HFF-Myc (cell line): ENCODE measurements at places on chromosomes 6 and 20.

DNA sequence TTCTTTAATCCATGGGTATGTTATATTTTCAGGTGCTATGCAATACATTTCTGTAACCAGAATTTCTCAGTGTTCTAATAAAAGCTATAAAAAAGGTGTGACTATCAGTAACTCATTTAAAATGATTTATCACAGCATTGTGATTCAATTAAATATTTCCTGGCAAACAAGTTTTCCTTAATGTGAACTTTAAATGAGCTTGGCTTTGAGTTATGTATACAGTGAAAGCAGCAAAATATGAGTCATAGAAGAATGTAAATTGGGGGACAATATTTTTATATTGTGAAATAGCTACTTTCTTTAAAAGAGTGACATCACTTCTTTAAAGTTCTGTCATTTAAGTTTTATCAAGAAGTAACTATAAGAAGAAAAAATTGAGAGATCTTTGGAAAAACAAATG is 484.9 kb upstream of the MAN1A1 start:
- DNase-seq, result no peak

GRCh38 chr6:39769012-39769411 is 23.2 kb upstream of the DAAM2 start:
- no peak for DNase-seq

DNA sequence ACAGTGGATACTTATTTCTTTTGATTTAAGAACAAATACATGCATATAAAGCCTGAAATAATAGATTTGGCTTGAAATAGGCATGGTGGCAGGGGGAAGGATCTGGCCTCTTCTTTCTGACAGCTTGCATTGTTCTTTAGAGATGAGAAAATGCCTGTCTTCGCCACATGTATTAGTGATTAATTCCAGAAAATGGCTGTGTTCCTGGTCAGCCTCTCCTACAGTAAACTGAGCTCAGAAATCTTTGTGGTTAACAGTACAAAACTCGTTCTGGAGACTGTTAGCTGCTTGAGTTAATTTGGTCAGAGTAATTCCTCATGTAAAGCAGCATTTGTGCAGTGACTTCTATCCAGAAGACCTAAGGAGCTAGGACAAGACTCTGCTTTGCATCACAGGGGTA is 151.5 kb downstream of the EYA4 start:
- no peak for DNase-seq

- DNase-seq, result no peak
These were observed 120.4 kb upstream of the RIPOR2 start for GRCh38 chr6:25056130-25056529.

DNA sequence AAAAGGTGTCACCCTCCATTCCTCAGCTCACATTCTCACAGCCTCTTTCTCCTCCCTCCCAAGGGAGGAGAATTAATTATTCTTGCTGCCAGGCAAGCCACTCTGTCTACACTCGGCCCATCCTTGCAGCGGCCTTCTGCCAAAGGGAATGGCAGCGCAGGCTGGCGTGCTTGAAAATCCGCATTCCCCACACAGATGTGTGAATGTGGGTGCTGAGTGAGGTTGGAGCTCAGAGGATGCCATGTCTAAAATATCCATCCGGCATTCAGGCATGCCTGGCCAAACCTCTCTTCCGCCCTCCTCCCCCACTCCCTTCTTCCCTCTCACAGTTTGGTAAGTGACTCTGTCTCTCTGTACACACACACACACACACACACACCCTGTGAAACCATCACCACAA is 27.7 kb downstream of the PNPLA1 start:
- DNase-seq, result no peak

GRCh38 chr20:58519940-58520712 is 4.9 kb upstream of the APCDD1L start:
- DNase-seq, result no peak

DNA sequence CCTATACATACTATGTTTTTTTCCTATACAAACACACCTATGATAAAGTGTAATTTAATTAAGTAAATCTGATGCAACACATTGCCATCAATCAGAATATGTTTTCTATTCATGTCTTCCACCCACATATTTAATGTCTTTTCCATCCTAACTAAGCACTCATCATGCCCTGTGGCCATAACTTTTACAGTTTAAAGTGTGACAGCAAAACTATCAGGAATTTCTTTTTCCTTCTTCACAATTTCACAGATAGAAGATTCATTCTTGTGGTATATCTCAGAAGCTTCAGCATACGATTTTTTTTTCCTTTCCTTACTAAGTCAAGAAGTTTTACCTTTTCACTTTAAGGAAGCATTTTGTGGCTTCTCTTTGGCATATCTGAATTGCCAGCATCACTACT is 7.0 kb upstream of the BEND6 start:
- DNase-seq, result no peak

DNA sequence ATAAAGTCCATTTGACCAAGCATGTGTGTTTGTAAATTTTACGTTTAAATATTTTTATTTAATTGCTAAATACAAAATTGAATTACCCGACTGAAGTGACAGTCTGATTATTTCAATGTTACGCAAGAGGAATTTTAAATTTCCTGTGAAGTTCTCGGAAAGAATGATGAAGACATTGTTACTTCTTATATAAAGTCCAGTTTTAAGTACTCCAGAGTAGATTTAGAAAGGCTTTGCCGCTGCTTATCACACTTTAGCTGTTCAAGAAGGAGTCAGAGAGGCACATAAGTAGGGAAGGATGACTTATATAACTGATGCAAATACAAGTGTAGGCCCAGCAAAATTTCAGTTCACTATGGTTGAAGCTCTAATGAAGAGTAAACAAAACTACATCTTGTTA is 265.1 kb upstream of the CITED2 start:
- DNase-seq, result no peak

DNA sequence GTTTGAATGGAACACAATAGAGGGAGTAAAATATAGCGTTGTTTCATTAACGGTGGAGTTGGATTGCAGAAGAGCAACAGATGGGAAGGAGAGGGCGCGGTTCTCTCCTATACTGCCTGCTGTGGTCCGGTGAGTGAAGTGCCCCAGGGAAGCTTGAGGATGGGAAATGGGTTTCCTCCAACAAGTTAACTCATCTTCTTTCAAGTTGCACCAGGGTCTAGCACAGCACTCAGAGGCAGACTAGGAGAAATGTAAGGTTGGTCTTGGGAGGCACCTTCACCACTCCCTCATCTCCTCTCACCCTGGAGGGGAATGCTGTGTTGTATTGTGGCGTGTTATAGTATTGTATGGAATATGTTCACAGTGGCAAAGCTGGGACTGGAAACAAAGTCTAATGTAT is 96.9 kb upstream of the SLC24A3 start:
- no peak for DNase-seq

DNA sequence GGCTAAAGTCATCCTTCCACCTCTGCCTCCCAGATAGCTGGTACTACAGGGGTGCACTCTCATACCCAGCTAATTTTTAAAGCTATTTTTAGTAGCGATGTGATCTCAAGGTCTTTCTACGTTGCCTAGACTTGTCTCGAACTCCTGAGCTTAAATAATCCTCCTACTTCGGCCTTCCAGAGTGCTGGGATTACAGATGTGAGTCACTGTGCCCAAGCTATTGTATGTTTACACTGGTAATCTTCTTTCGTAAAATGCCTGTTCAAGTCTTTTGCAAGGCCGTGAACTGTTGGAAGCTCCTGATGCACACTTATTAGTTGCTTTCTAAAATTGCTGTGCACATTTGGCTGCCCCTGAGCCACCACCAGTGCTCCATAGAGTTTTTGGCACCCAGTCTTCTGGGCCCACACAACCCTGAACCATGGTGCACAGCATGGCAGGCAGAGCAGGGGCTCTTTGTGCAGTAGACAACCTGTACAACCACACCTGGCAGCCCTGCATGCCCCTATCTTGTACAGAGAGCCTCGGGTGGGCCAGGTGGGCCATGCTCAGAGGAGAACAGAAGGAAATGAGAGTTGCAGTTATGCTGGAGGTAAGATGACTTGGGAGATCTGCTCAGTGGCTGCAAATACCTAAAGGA is 33.3 kb downstream of the PDRG1 start:
- no peak for DNase-seq

DNA sequence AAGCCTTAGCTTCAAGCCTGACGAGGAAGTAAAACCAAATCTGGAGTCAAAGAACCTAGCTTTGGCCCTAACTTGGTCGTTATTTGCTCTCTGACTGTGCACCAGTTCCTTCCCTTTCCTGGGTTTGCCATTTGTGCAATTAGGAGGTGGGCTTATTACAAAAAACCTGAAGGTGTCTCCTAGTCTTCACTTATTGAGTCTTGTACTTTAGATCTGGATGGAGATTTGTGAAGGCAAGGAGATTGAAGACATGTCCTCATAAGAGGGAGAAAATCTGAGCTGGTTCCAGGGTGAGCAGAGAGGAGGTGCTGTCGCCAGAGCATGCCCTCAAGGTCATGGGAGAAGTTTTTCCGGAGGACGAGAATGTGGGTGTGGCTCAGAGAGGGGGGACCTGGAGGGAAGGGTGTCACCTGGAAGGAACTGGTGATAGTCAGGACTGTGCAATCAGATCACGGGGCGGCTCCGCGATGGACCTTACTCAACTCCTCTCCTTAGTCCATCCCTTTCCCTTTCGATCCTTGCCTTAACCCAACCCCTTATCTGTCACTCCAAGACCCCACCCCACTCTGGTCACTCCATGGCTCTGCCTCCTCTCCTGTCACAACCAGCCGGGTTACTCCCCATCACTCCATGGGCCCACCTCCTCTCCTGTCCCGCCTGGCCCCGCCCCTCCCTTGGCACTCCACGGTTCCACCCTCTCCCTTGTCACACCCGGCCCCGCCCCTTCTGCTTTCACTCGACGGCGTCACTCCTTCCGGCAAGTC is 588 bp upstream of the ACSS2 start:
- peak; percentile 94 for DNase-seq

- DNase-seq, result no peak
These were observed 55.3 kb downstream of the DLL1 start for GRCh38 chr6:170235391-170236125.

GRCh38 chr6:139425780-139426179 is 51.3 kb upstream of the CITED2 start:
- DNase-seq, result no peak

GRCh38 chr6:169164451-169164850 is 89.2 kb downstream of the THBS2 start:
- DNase-seq, result no peak

DNA sequence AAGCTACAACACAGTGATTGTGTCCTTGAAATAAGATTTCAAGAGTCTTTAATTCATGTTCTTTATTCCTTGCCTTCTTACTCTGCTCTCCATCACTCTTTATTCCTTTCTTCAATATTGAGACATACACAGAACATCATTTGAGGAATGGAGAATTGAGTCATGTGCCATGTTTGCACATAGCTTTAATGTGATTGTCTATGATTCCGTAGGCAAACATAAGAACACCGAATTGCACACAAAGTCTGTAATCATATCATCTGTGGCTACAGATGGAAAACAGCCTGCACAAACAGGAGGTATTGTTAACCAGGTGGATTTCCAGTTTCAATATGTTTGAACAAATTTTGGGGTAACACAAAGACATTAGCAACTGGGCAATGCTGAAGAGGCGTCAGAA is 571.6 kb upstream of the GJE1 start:
- DNase-seq, result no peak
